CD4-positive, alpha-beta T cell treated with Interleukin-15 for 1 hour (primary cell): ENCODE measurements at places on chromosomes 1 and 21.

GRCh38 chr1:159790237-159790917 is 9.6 kb downstream of the DUSP23 start:
- DNase-seq = no peak

- no peak for DNase-seq
These were observed 429.3 kb upstream of the RUNX1 start for GRCh38 chr21:35478161-35479064.

- DNase-seq = no peak
These were observed 14.4 kb downstream of the IGFN1 start for GRCh38 chr1:201205036-201205435.

- DNase-seq = no peak
These were observed 12.7 kb upstream of the B3GALNT2 start for GRCh38 chr1:235516862-235517446.

DNA sequence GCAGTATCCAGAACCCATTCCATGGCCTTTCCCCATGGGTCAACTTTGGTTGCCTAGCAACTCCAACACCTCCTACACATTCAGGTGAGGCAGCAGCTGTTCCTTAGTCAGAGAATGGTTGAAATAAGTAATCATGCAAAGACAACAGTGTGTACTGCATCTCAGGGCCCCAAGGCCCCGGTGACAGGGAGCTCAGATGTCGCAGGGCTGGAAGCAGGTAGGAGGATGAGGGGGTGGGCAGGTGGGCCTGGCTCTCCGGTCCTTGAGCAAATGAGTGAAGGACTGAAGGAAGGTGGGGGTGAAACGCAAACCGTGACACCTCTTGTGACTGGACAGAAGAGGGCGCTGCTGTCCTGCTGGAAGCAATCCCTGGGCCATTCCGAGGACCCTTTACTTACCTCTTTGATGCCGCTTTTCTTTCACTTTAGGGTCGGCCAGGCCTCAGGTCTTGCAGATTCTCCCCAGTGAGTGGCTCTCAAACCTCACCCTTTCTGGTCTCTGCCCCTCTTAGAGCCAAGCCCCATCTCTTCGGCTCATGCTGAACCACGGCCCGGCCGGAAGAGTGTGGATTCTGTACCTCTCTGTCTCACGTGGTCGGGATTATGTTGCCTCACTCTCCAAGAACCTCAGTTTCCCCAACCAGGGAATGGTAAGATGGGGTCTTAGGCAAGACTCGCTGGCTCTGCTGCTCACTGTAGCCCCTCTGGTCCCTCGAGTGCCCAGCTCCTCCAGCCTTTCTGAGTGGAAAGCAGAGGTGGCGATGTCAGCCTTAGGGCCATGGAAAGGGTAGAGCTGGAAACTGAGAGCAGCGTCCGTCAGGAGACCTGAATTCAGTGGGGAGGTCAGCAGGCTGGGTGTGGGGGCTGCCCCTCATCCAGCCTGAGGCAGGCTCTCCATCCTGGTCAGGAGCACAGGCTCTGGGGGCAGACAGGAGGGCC is 5.6 kb upstream of the KCNA10 start:
- peak; percentile 43 for DNase-seq

DNA sequence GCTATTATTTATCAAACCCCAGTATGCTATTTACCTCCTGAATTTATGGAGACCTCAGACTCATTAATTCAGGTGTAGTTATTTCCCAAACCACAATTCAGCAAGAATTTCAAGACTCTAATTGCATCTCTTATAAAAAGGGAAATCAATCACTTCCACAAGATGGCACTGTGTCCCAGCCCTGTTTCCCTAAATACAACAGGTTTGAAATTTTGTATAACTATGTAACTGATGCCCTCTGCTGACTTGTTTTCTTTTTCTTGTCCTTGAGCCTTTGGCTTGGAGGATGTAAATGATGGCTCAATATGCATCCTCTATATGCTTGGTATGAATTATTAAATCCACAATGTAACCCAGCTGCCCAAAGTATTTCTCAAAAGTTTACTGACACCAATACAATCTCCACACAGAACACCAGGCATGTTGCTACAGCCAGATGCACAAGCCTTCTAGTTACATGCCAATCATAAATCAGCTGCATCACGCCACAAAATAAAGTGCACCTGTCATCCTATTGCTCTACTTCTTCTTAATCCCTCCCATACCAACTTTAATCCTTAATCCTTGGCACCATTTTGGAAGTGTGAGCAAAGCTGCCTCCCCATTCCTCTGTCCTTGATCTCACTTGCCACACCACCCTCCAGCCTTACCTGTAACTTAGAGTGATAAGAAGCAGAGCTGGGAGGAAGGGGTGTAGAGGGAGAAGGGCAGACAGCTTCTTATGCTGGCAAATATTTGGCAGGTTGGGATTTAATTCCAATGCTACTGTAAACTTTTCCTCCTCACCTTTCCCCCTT is 9.0 kb downstream of the C1orf105 start:
- DNase-seq = no peak

GRCh38 chr1:3159121-3159520 is 90.1 kb downstream of the PRDM16 start:
- DNase-seq = no peak

- no peak for DNase-seq
These were observed 431.0 kb downstream of the DPYD start for GRCh38 chr1:97489834-97490233.

DNA sequence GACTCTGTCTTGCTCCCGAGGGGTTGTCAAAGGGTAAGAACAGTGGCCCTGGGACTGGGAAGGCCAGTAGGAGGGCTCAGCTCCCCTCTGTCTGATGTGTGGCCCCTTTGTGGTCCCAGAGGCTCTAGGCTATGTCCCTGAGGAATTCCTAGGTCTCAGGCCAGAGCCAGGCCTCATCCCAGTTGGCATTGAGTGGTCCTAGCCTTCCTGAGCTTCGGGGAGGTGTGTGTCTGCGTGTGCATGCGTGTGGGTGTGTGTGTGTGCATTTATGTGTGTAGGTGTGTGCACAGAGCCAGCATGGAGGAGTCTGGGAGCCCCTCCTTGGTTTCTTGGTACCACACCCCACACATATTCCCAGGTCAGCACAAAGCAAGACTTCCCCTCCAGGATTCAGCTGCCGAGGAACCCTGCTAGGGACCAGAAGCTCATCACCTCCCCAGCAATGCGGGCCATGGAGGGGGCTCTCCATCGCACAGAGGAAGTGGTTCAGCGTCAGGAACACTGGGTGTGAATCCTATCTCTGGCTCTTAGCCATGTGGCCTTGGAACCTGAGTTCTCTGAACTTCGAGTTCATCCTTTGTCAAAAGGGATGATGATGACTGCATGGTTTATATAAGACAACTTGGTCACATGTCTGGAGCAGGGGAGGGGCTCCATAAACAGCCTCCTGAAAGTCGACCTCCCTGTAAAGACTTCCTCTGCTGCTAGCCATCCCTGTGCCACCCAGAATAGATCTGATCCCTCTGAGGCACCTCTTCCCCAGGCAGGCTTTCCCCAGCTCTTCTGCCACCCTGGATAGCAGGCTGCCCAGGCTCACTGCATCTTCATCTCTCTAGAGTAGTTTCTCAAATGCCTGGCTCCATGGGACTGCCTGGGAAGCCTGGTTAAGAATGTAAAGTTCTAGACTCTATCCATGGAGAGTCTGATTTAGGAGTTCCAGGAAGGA is 8.3 kb upstream of the EPS8L3 start:
- DNase-seq = peak; percentile 12

DNA sequence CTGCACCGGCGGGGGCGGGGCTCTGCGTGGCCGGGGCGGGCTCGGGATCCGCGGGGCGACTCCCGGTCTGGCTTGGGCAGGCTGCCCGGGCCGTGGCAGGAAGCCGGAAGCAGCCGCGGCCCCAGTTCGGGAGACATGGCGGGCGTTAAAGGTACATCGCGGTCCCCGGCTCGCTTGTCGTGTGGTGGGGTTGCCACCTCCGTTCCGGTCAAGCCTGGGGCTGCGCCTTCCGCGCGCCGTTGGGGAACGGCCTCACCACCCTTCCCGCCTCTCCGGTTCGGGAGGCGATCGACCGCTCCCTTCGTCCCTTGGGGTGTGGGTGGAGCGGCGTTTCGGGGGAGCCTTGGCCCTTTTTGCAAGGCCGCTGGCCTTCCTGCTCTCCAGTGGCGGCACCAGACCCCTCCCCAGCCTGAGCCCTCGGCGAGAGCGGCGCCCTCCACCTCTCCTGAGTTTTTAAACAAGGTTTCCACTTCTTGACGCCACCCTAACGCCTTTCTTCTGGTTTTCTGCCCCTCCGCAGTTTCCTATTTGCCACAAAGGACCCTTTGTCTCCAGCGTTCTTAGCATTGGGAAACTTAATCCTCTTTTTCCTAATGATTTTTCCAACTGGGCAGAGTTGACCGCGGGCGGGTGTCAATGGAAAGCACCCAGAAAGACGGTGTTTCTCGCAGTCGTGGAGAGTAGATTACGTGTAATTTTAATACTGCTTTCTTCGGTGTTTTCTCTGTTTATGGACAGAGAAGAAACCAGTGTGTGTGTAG is at the start of the genes LEPR and LEPROT:
Gene LEPR (plus strand): TSS at position 79 of the 761 bp plus-strand sequence. CDS start 144,898 bp downstream, outside the sequence.
Gene LEPROT (plus strand): TSS at position 79 of the 761 bp plus-strand sequence. CDS start 57 bp downstream, at position 136.
- DNase-seq = no peak

DNA sequence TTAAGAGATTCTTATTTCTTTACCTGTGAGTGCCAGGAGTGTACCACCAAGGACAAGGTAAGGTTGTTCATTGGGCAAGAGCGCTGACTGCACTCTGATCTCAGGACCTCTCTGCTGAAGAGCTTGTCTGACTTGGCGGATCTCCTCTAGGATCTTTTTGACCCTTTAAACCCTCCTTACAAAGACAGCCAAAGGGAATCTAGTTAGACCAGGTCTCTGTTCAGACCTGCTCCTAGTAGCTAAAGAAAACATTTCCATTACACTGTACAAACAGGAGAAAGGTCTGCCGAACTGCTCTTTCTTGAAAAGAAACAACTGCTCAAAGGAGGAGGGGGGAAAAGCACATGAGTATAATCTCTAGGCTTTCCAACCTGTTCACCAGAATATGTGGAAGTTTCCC is 49.3 kb downstream of the SMYD2 start:
- no peak for DNase-seq

DNA sequence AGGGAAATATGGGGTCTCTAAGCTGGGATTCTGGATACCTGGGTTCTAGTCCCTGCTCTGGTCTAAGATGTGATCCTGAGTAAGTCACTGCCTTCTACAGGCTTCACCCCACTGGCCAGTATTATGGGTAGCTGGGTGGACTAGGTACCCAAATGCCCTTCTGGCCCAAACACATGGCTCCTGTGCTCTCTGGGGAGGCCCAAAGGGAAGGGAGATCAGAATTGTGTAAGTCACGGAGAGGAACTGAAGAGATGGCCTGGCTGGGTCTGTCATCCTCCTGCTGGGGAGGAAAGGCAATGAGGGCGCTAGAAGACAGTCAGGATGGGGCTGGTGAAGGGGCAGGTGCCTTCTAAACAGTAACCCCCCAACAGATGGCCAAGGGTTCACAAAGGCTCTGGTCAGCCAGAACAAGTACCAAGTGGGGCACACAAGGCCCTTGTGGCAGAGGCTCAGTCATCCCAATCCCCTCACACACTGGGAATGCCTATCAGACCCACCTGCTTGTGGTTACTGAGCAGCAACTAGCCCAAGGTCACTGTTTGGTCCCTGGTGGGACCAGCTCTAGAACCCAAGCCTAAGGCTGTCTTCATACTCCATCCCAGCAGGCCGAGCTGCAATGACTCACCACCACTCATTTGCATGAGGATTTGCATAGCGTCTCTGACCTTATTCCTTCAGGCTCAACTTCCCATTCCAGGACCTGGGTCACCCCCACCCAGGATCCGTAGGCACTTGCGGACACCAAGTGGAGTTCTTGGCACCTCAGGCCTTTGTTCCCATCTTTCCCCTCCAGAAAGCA is 9.2 kb downstream of the MEF2D start:
- no peak for DNase-seq

- DNase-seq = no peak
These were observed 14.0 kb upstream of the LORICRIN start for GRCh38 chr1:153245466-153245865.

- no peak for DNase-seq
These were observed 2.4 kb upstream of the THEM5 start for GRCh38 chr1:151855933-151856332.

DNA sequence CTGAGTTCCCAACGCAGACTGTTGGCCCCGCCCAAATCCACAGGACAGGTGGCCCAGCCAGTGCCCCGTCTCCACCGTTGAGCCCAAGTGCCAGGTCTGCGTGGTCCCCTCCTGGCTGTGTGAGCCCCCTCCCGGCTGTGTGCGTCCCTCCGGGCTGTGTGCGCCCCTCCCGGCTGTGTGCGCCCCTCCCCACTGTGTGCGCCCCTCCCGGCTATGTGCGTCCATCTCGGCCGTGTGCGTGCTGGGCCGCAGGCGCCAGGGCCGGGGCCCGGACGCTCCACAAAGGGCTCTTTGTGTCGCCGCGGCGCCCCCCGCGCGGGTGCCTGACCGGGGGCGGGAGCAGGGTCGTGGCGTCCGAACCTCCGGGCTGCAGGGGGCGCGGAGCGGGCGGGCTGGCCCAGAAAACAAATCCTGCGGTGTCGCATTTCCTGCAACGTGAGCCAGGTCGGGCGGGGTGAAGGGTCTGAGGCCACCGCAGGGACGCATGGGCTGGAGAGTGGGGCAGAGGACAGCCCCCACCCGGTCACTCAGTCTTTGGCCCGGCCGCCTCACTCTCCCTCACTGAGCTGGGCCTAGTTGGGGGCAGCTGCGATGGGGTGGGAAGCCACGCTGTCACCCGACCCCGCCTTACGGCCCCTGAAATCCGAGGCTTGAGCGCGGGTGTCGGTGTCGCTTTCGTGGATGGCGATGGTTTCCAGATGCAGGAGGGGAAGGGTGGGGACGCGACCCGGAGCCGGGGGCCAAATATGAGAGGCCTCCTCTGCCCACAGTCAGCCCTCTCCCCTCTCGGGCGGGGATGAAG is 18.8 kb downstream of the TNFRSF25 start:
- no peak for DNase-seq

- DNase-seq = no peak
These were observed 3.9 kb downstream of the ID3 start for GRCh38 chr1:23555270-23555985.

GRCh38 chr1:1344655-1345361 is 4.4 kb downstream of the DVL1 start:
- no peak for DNase-seq

- no peak for DNase-seq
These were observed 86.2 kb downstream of the SIK1 start for GRCh38 chr21:43340491-43341377.

DNA sequence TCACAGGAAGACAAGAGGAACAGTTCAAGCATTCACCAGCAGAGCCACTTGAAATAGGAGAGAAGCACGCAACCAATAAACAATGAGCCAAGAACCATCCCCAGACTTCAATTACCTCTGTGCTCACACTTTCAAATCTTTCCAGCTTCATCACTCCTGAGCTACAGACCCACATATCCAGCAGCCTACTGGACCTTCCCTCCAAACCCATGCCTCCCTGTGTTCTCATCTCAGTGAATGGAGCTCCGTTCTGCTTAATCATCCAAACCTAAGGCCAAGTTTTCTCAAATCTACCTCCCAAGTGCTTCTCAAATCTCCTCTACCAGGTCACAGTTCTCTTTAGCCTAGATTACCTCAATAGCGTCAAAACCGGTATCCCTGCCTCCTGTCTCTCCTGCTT is 3.7 kb downstream of the PEF1 start:
- no peak for DNase-seq
